ENCODE measurements at places on chromosomes 12 and 14.

GRCh38 chr14:54815016-54815415, 87.6 kb downstream of the GCH1 start:
- no peak for DNase-seq

DNA sequence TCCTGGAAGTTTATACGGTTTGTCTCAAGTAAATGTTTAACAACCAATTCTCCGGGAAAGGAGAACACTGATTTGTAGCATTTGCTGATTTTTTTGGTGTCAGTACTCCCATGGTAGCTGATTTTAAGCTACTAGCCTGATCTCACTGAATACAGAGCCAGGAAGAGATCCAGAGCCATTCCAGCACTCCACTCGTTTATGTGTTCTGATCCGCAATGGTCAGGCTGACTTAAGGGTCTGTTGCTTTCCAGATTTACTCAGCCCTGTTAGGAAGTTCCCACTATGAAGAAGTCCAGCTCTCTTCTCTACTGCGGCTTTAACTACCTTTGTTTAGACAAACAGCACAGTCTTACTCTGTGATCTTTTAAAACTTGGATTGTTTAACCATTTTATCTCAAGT, 38.0 kb upstream of the NID2 start:
- no peak for DNase-seq

DNA sequence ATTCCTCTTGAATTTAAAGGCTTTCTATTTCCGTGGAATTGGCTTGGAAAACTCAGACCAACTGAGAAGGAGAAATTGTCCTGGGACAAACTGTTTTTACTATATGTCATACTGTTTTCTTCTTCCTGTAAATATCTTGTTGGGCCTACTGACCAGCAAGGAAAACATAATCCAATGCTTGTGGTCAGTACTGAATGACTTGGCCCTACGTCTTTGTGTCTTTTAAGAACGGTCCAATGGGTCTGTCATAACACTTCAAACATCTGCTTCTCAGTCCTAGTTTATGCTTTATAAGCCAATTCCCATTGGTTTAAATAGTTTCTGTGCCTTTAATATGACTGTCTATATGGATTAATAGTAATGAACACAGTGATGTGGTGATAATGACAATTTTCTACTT, 248.5 kb upstream of the DDHD1 start:
- no peak for DNase-seq

DNA sequence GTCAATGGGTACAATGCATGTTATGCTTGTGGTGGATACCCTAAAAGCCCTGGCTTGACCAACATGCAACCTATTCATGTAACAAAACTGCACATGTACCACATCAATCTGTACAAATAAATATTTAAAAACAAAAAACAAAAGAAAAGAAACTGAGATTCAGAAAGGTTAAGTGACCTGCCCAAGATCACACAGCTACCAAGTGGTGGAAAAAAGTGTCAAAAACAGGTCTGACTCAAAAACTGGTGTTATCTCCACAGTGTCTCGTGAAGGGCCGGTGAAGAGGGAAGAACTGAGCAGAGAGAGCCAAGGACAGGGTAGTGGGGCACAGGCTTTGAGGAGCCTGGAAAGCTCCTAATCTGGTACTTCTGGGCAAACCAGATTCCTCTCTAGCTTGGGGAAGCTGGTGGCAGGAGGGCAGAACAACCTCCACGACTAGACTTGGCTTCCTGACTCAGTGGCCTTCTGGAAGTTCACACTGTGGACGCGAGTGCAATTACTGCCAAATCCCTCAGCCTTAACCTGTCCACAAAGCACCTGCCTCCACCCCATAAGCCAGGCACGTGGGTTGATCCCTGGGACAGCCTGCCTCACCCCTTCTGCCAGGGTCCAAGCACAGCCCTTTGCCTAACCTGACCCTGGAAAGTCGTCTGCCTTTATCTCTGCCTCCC, 15.6 kb downstream of the ZBTB39 start:
- DNase-seq: no peak

GRCh38 chr12:95918194-95918993, 24.0 kb downstream of the CCDC38 start:
- DNase-seq: peak; percentile 17

DNA sequence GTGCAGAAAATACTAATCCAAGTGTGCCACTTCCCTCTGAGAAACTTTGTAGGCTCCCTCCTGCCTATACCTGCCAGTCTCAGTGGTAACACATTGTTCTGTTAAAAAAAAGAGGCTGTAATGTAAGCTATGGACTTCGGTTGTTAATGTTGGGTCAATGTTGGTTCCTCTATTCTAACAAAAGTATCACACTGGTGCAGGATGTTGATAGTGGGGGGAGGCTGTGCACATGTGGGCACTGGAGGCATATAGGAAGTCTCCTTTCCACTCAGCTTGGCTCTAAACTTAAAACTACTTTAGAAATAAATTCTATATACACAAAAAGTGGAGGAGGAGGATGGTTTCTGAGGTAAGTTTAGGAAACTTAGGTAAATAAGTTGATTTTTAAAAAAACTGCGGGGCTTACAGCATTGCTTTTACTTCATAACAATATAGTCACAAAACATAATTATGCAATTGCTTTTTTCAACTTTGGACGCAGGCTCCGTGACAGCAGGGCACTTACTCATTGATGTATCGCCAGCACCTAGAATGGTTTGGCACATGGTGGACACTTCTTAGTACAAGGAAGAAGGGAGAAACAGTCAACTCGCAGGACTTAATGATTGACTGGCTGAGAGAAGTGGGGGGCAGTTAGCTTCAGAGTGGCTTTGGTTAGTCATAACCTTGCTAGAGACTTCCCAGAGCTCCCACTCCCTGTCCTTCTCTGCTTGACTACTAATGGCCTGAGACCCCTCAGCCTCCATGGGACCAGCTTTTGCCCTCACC, 7.9 kb upstream of the NYNRIN start:
- no peak for DNase-seq

DNA sequence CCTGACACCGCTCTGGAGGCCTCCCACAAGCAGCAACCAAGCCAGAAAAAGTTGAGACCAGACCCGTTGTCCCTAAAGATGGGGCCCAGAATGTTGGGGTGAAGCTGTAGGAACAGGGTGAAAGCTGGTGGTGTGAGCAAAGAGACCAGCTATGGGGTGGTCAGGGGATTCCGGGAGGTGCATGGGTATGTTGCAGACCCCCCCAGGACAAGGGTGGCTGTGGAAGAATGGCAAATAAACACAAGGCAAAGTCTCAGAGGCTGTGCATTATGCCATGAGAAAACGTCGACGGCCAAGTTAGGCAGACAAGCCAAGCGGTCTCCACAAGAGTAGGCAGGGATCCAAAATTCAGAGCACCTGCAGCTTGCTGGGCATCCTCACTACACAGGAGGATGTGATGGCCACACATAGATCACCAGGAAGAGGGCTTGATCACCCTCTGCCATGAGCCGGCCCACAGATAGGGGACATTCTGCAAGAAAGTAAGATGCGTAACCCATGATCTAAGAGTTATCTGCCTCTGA, 58.8 kb upstream of the KCNA1 start:
- DNase-seq: no peak

GRCh38 chr12:236445-236844, 22.5 kb upstream of the SLC6A12 start:
- DNase-seq: no peak

DNA sequence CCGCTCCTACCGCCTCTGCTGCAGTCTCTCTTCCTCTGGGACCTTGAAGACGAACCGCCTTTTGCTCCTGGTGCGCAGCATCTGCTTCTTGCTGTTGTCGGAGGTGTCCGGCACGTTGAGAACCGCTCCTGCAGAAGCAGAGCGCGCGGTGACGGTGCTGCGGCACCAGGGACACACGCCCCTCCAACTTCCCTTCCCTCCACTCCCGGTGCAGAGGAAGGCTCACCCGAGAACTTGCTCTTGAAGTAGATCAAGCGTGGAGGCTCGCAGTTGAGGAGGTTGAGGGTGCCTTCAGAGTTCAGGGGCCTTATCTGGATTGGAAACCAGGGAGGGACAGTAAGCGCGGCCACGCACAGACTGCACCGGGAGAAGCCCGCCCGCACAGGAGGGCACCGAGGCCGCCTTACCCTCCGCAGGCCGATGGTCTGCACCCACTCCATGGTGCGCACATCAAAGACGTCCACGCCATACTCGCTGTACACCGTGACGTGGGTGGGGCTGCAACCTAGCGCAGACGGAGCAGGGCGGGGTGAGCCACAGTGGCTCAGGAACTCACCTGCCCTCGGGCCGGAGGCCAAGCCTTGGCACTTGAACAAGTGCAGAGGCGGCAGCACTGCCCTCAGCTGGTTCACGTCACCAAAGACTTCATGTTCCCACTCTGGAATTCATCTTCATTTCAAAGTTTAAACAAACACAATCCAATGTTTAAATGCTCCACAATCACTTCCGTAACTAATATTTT, 17.5 kb downstream of the AMN start:
- DNase-seq: no peak

GRCh38 chr14:59823179-59823578, 47.4 kb downstream of the RTN1 start:
- no peak for DNase-seq

Data from nucleus accumbens (tissue), 56 donors.